ENCODE measurements at places on chromosomes 12 and 14.

GRCh38 chr14:101035466-101036225 is 132.1 kb upstream of the RTL1 start:
- DNase-seq, result no peak

DNA sequence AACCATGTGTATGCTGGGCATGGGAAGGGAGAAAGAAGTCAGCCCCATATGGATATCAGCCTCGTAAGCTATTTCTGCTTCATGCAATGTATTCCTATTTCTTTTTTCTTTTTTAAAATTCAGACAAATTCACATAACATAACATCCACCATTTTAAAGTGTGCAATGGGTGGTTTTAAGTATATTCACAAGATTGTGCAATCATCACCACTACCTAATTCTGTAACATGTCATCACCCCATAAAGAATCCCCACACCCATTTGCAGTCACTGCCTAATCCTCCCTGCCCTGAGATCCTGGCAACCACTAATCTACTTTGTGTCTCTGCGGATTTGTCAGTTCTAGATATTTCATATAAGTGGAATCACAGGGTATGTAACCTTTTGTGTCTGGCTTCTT is 9.5 kb downstream of the POMT2 start:
- no peak for DNase-seq

GRCh38 chr12:50059440-50060119 is 2.2 kb downstream of the ASIC1 start:
- DNase-seq, result peak; percentile 65

- no peak for DNase-seq
Observed at GRCh38 chr14:59811815-59812214, 58.8 kb downstream of the RTN1 start.

- DNase-seq, result no peak
Observed at GRCh38 chr14:68357777-68358176, 435.1 kb downstream of the ZFP36L1 start.

GRCh38 chr12:46450279-46450748 is 77.7 kb upstream of the SLC38A2 start:
- peak; percentile 34 for DNase-seq

DNA sequence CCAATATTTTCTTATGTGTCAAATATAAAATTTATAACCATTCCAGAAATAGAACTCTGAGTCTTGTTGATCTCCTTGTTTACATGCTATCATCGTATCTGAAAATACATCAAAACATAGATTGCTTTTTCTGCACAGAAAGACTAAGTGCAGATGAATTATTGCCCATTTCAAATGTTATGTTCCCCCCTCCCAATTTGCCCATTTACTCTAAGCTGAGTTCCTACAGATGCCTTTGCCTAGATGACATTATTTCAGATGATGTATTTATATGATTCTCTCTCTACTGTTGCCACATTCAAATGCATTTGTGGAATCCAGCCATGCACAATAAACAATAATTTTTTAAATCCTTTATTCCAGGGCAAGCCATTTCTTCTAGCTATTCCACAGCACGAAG is 810.1 kb upstream of the MGAT4C start:
- no peak for DNase-seq

GRCh38 chr12:132582058-132582420 is 28.3 kb downstream of the LRCOL1 start:
- DNase-seq, result no peak

GRCh38 chr12:93807354-93807753 is 130.2 kb downstream of the CRADD start:
- no peak for DNase-seq

- DNase-seq, result peak; percentile 89
Observed at GRCh38 chr12:122646517-122647217, 56.5 kb downstream of the HCAR2 start.

- no peak for DNase-seq
Observed at GRCh38 chr12:132524405-132524804, 34.5 kb downstream of the FBRSL1 start.

DNA sequence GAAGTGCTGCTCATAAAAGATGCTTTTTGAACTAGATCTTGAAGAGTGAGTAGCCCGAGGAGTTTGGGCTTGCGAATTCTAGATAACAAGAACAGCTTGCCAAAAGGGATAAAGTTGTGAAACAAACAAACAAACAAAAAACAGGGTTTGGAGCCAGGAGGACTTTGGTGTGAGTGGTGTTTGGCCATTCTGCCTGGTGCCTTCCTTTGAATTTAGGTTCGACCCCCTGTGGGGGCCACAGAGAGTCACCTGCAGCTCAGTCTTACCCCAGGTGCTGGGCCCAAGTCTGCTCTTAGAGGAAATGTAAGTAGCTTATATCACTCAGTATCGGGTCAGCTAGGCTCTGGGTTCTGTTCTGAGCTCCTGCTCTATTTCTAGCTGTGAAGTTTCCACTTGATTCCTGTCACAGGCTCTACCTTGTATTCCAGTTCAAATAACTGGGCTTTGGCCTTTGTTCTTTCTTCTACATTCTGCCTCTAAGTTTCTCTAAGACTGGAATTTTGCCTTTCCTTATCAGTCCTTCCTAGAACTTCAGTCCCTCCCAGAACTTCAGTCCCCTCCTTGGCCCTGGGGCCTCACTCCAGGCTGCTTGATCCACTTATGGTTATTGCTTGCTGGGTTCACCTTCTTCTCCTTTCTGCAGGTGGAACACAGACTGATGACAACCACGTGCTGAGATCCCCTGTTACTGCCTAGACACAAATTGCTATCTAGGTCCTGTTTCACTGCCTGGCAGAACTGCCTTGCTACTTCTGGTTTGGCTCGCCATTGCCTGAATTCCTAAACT is 20.5 kb upstream of the DUSP6 start:
- DNase-seq, result no peak

- no peak for DNase-seq
Observed at GRCh38 chr14:99508896-99509629, 27.9 kb downstream of the CCNK start.

DNA sequence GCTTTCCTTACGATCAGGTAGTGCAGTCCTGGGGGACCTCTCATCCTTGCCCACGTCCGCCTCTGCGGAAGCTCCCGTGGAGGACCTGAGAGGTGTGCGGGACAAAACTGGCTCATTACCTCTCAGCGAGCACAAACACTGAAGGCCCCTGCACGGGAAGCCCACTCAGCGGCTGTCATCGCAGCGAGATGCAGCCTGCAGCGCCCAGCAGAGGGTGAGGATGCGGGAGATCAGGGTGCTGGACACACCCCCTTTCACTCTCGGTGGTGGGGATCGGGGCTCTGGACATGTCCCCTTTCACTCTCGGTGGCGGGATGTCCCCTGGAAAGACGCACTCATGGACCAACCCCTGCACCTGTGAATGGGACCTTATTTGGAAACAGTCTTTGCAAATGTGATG is 111.6 kb downstream of the PIWIL1 start:
- no peak for DNase-seq

Measured in suppressor macrophage (primary cell).